Activated CD4-positive, CD25-positive, alpha-beta regulatory T cell treated with anti-CD3 and anti-CD28 coated beads, Interleukin-2, amount 50 U/mL, for 16 hours (primary cell): ENCODE measurements at places on chromosomes 16 and 17.

DNA sequence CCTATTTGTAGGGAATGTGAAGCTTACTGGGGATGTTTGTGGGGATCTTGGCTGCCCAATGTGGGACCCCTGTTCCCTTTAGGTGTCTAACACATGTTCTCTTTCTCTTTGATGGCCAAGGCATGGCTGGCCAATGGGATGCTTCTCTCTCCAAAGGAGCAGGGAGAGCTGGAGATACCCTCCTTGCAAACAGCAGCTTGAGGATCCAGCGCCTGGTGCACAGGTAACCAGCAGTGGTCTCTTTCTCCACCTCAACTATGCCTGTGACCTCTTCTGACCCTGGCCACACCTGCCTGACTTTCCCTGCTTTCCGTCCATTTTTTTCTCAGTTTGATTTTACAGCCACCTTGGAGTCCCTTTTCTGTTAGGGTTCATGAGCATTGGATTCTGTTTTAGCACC lies 16.8 kb upstream of the NKD1 start:
- DNase-seq, result no peak

DNA sequence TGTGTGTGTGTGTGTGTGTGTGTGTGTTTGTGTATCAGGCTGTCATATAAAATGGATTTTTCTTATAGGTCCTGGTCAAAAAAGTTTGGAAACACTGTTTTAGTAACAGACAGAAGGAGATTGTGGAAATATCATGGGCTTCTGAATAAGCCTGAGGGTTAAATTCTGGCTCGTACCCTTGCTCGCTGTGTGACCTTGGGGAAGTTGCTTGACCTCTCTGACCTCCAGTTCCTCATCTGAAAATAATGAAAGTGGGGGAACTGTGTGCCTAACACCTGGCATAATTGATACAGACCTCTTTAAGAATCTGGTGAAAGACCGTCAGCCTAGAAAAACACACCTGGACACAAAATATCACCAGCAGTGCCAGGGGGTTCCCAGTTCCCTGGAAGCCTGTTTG lies 25.6 kb upstream of the PIK3R6 start:
- DNase-seq, result no peak

DNA sequence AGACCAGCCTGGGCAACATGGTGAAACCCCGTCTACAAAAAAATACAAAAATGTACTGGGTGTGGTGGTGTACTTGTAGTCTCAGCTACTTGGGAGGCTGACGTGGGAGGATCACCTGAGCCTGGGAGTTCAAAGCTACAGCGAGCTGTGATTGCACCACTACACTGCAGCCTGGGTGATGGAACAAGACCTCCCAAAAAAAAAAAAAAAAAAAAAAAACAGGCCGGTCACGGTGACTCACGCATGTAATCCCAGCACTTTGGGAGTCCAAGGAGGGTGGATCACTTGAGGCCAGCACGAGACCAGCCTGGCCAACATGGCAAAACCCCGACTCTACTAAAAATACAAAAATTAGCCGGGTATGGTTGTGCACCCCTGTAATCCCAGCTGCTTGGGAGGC lies 12.7 kb upstream of the APPBP2 start:
- no peak for DNase-seq

- DNase-seq, result no peak
Observed at GRCh38 chr17:345992-346785, 6.4 kb downstream of the RPH3AL start.

- peak; percentile 69 for DNase-seq
Observed at GRCh38 chr16:30472328-30472942, at the start of gene ITGAL. Gene ITGAL (plus strand): TSS chr16:30472742. CDS start chr16:30472838, 96 bp downstream.

DNA sequence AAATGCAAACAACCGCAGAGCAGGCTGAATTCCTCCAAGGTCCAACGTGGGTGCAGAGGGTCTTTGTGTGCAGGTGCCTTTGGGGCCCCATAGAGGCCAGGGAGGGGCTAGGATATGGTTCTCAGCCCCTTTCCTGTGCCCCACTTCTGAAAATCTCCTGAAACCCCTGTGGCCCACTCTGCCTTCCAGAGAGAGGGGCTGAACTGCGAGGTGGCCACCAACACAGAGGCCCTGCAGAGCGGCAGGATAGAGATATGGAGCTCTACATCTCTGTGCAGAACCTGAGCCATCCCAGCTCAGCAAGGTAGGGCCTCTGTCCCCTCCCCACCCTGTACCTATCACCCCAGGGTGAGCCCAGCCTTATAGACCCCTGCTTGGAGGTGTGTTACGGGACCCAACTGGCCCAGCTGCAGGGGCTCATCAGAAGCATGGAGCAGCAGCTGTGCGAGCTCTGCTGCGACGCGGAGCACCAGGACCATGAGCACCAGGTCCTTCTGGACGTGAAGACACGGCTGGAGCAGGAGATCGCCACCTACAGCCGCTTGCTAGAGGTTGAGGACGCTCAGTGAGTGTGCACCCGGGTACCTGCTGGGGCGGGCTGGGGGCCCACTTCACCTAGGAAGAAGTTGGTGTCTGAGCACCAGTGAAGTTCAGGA lies 5.5 kb downstream of the USP6 start:
- DNase-seq, result no peak

GRCh38 chr17:39164675-39165143 lies 1.3 kb downstream of the ARL5C start:
- DNase-seq, result peak; percentile 27

- no peak for DNase-seq
Observed at GRCh38 chr16:24069036-24069590, 187.0 kb upstream of the CACNG3 start.

DNA sequence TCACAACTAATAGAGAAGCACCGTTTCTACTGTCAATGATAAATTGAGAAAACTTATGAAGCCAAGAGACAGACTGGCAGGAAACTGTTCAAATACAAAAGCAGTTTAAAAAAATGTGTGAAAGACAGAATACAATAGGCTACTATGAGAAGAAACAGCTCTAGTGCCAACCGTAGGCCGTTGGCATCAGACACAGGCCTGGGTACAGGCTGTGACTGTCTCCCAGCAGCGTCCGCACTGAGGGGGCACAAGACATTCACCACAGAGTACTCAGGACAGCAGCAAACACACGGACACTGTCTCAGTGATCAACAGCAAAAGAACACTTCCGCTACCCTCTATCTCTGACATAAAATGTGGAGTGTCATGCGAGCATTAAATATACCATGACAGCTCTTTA lies 7.8 kb upstream of the C1QBP start:
- DNase-seq, result no peak

DNA sequence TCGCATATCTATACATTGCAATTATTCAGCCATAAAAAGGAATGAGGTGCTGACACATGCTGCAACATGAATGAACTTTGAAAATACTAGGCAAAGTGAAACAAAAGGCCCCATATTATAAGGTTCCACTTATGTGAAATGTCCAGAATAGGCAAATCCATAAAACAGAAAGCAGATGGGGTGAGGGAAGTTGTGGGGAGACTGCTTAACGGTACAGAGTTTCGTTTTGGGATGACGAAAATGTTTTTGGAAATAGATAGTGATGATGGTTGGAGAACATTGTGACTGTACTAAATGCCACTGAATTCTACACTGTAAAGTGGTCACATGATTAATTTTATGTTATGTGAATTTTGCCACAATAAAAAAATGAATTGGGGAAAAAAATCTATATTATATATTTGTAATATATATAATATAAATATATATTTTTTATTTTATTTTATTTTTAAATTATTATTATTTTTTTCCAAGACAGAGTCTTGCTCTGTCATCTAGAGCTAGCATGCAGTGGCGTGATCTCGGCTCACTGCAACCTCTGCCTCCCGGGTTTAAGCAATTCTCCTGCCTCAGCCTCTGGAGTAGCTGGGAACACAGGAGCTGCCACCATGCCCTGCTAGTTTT lies 4.2 kb upstream of the GNA13 start:
- no peak for DNase-seq

GRCh38 chr17:63022567-63022966 lies 56.5 kb downstream of the TANC2 start:
- DNase-seq, result no peak

GRCh38 chr17:56206351-56206750 lies 53.1 kb downstream of the ANKFN1 start:
- DNase-seq, result no peak
